Neural progenitor cell (in vitro differentiated cells): ENCODE measurements at places on chromosomes 5 and 9. TPM values are rescaled to one million over a fixed set of nuclear protein-coding genes. Genes with fewer than 3 reads are reported as not detected.

DNA sequence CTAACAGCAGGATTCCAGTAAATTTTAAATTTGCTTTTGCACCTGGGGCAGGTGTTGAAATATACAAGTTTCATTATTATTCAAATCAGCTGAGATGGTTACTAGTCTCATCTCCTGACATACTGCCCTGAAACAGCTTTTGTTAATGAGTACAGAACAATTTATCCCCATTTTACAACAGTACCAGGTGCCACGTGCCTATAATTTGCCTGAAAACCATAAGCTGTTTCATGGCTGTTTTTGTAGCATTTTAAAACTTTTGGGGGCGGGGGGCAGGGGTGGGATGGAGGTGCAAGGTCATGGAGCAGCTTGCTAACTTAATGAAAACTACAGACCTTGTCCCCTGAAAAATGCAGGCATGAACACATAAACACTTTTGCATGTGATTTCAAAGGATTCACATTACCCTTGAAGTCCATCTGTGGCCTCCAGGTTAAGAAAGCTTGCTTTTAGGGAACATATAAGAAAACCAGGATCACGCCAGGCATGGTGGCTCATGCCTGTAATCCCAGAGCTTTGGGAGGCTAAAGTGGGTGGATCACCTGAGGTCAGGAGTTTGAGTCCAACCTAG is 42.1 kb downstream of the TIMD4 start:
- H3K4me1 ChIP-seq = no peaks in the 10 kb centered on the region
- no peaks in the 10 kb centered on the region for H3K36me3 ChIP-seq
- H3K27ac ChIP-seq = no peak overlapping the region
- H3K4me3 ChIP-seq = no peak overlapping the region
- no peak for DNase-seq

GRCh38 chr9:134463280-134463679 is 137.0 kb downstream of the RXRA start:
- DNase-seq = no peak
- no peak overlapping the region for H3K4me3 ChIP-seq

DNA sequence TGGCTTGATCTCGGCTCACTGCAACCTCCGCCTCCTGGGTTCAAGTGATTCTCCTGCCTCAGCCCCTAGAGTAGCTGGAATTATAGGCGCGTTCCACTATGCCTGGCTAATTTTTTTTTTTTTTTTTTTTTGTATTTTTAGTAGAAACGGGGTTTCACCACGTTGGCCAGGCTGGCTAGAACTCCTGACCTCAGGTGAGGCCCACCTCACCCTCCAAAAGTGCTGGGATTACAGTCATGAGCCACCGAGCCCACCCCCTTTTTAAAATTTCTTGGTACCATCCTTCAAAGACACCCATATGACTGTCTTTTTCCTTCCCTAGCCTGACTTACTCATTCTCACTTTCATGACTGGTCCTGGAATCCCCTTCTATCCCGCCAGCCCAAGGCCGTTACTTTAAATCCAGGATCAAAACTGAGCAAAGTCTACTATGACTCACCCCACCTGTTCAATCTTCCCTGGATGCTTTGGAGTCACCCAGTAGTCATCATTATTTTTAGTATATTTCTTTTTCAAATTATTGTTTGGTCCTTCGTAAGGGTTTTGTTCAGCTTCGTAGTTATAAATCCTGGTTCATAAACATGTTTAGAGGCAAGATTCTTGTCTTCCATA is 1.2 kb upstream of the TBCA start:
- no peak overlapping the region for H3K27ac ChIP-seq
- H3K36me3 ChIP-seq = no peaks in the 10 kb centered on the region
- no peak overlapping the region for H3K4me3 ChIP-seq
- H3K27me3 ChIP-seq = no peaks in the 10 kb centered on the region
- peaks cover 30% of the 10 kb centered on the region for H3K4me1 ChIP-seq

GCNT4 gene
- 0.17 and 0.25 TPM in 2 replicates for total RNA-seq

LRRC19 gene
- not detected in 2 replicates for total RNA-seq

- DNase-seq = no peak
- no peak overlapping the region for H3K4me3 ChIP-seq
- H3K36me3 ChIP-seq = peaks cover 3% of the 10 kb centered on the region
- no peak overlapping the region for H3K27ac ChIP-seq
- H3K27me3 ChIP-seq = no peaks in the 10 kb centered on the region
These were observed 20.9 kb downstream of the IPPK start for GRCh38 chr9:92649007-92649406.

DNA sequence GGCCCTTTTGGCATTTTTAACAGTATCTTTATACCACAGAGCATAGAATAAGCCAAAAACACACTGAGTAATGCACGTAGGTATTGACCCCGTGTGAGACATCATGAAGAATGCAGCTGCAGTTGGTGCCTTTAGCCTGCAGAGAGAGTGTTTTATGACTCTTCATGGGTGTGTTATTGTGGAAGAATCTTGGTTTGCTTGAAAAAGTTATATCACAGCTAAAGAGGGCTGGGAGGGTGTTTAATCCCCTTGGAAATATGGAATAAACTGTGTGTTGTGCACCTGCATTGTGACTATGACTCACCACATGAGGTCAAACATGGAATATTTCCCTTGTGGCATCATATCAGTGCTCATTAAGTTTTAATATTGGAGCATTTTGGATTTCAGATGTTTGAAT is 458.7 kb downstream of the CDH9 start:
- no peak overlapping the region for H3K4me3 ChIP-seq
- no peak overlapping the region for H3K27ac ChIP-seq
- no peaks in the 10 kb centered on the region for H3K36me3 ChIP-seq
- H3K4me1 ChIP-seq = no peaks in the 10 kb centered on the region

NTNG2 gene
- 1.0 and 1.2 TPM in 2 replicates for total RNA-seq

DNA sequence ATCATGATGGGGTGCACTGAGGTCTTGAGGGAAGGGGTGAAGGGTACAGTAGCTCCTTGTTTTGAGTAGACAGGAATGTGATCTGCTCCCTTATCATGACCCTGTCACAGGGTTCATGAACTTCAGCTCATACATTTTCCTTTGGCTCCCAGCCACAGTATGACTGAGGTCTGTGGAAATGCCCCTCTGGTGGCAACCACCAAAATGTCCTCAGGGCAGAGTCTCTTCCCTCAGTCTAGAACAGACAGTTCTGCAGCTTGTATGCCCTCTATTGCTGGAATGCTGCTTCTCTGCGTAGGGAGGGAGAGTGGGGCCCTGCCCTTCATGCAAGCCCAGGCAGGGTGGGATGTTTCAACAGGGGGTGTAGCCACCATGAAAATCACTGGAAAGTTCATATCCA is 53.8 kb upstream of the SNCAIP start:
- no peak overlapping the region for H3K4me3 ChIP-seq
- no peak overlapping the region for H3K27ac ChIP-seq
- H3K27me3 ChIP-seq = no peaks in the 10 kb centered on the region

DNA sequence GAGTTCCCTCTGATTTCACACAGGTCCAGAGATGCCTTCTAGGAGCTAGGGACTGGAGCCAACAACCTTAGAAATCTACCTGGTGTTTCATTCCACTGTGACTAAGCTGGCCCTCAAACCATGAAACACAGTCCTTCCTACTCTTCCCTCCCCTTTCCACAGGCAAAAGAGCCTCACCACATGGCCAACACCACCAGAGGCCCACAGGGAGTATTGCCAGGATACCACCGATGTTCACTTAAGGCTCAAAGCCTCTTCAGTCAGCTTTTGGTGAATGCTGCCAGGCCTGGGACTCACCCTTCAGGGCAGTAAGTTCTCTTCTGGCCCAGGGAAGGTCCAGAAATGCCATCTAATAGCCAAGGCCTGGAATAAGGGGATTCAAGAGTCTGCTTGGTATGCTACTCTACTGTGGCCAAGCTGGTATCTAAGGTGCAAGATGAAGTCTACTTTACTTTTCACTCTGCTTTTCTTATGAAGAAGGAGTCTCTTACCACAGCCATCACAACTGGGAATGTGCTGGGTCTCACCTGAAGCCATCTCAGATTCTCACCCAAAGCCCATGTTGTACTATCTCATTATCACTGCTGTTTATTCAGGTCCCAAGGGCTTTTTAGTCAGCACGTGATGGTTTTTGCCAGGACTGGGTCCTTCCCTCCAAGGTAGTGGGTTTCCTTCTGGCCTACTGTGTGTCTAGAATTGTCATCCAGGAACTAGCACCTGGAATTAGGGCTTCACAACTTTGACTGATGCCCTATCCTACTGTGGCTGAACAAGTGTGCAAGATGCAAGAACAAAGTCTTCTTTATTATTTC is 1018.4 kb downstream of the TAF11L14 start:
- H3K27ac ChIP-seq = no peak overlapping the region
- H3K36me3 ChIP-seq = no peaks in the 10 kb centered on the region
- no peaks in the 10 kb centered on the region for H3K27me3 ChIP-seq

DNA sequence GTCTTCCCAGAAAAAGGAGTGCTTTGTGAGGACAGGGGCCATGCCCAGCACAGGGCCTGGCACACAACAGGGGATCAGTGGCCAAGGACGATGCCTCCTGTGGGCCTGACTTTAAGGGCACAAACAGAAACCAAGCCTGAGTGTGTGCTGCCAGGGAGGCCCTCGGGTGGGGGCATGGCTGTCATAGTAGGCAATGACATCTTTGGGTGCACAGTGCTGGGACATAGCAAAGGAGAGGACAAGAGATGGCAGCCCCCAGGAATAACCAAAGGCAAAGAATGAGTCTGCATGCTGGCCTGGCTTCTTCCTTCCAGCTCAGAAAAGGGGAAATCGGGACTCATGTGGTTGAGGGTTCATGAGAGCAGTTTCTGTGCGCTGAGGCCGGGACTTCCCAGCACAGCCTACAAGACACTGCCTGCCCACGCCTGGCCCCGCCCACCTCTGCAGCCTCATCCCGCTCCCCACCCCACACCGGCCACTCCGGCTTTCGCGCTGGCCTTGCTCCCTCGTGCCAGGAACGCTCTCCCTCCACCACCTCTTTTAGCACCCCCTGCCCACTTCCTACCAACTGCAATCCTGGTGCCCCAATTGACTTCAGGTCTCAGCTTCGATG is 13.8 kb upstream of the LHX2 start:
- H3K36me3 ChIP-seq = no peaks in the 10 kb centered on the region
- H3K27me3 ChIP-seq = peaks cover 85% of the 10 kb centered on the region
- H3K4me3 ChIP-seq = peak overlapping the region; percentile 80
- H3K4me1 ChIP-seq = peaks cover 53% of the 10 kb centered on the region

GRCh38 chr9:4832786-4833579 is 40.2 kb downstream of the RCL1 start:
- H3K36me3 ChIP-seq = no peaks in the 10 kb centered on the region
- no peak overlapping the region for H3K27ac ChIP-seq
- no peak overlapping the region for H3K4me3 ChIP-seq

ZNF883 gene
- total RNA-seq = 11.5 and 20.0 TPM in 2 replicates

GRCh38 chr5:175337680-175338079 is 106.3 kb downstream of the DRD1 start:
- no peak for DNase-seq
- H3K27ac ChIP-seq = no peak overlapping the region
- H3K36me3 ChIP-seq = no peaks in the 10 kb centered on the region
- H3K27me3 ChIP-seq = no peaks in the 10 kb centered on the region

DNA sequence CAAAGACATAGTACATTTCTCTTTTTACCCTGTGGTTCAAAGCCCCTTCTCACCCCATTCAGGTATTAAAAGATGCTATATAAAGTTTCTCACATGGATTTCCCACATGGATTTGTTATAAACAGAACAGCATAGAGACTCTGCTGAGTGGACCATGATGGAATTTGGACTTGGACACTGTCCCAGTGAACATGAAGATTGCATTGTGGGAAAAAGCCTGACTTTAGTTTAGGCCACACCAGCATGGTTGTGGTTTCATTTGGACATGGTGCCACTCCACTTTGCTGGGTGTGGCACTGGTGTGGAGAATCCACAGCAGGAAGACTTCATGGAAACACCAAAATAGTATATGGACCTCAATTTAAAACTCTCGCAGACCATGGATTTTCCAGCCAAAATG is 124.6 kb downstream of the ARHGAP26 start:
- H3K27me3 ChIP-seq = no peaks in the 10 kb centered on the region
- no peak overlapping the region for H3K27ac ChIP-seq
- H3K4me3 ChIP-seq = no peak overlapping the region
- DNase-seq = no peak

DNM1 gene
- total RNA-seq = 30.1 and 52.7 TPM in 2 replicates

- H3K4me1 ChIP-seq = no peaks in the 10 kb centered on the region
- no peak overlapping the region for H3K27ac ChIP-seq
- no peak for DNase-seq
- H3K36me3 ChIP-seq = no peaks in the 10 kb centered on the region
- H3K27me3 ChIP-seq = no peaks in the 10 kb centered on the region
These were observed 217.9 kb downstream of the ENC1 start for GRCh38 chr5:74422671-74423070.

FBXO38 gene
- total RNA-seq = 44.9 and 64.6 TPM in 2 replicates

DNA sequence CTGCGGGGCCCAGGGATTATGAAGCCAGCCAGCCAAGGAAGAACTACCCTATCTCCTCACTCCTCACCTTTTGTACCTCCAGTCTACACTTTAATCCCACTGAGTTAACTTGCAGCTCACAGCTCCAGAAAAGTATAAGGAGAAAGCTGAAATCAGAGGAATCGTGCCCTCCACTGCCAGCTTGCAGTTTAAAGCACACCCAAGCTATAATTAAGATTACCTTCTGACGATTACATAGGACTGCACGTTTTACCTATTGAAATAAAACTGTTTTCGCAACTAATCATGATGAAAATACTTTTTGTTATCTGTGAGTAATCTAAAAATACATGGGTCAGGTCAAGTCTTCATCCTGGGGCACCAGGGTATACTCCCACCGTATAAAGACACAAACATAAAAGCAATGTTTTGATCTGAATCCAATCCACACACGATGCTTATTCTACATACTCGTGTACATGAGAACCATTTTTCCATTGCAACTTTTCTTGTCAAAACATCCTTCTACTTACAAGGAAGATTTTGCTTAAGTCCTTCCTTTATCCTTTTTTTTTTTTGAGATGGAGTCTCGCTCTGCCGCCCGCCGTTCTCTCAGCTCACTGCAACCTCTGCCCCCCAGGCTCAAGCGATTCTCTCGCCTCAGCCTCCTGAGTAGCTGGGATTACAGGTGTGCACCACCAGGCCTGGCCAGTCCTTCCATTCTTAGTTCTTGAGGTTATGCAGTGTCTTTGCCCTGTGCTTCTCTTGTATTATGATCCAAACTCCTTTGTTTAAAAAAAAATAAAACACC is 7.6 kb downstream of the RPL37 start:
- H3K36me3 ChIP-seq = peaks cover 39% of the 10 kb centered on the region
- H3K27me3 ChIP-seq = no peaks in the 10 kb centered on the region

- H3K36me3 ChIP-seq = no peaks in the 10 kb centered on the region
- H3K27me3 ChIP-seq = no peaks in the 10 kb centered on the region
- no peak for DNase-seq
- no peak overlapping the region for H3K27ac ChIP-seq
- H3K4me1 ChIP-seq = peaks cover 10% of the 10 kb centered on the region
- no peak overlapping the region for H3K4me3 ChIP-seq
These were observed 54.4 kb downstream of the ITGA1 start for GRCh38 chr5:52842111-52842510.

GRCh38 chr9:121645003-121645402 is 6.4 kb upstream of the DAB2IP start:
- no peaks in the 10 kb centered on the region for H3K36me3 ChIP-seq
- no peak overlapping the region for H3K27ac ChIP-seq
- no peaks in the 10 kb centered on the region for H3K27me3 ChIP-seq
- no peak for DNase-seq
- no peak overlapping the region for H3K4me3 ChIP-seq

- DNase-seq = peak; percentile 59
- peak overlapping the region; percentile 83 for H3K27ac ChIP-seq
- H3K4me1 ChIP-seq = peaks cover 22% of the 10 kb centered on the region
- no peaks in the 10 kb centered on the region for H3K36me3 ChIP-seq
These were observed 3.3 kb upstream of the MSMP start for GRCh38 chr9:35757226-35757891.
